NCI-H1092 (cell line): ENCODE measurements at places on chromosomes 5 and 9.
A peak's percentile ranks its signal among the peaks of the same experiment; 100 is the strongest.

GRCh38 chr9:108885643-108886348 lies 23.7 kb downstream of the ACTL7A start:
- peak; percentile 56 for DNase-seq

- peak; percentile 47 for DNase-seq
Measured at GRCh38 chr9:38641985-38642864, 21.8 kb upstream of the ANKRD18A start.

- DNase-seq: no peak
Measured at GRCh38 chr5:43231977-43232376, 40.0 kb downstream of the NIM1K start.

- no peak for DNase-seq
Measured at GRCh38 chr5:132836852-132837251, 6.4 kb upstream of the SHROOM1 start.

DNA sequence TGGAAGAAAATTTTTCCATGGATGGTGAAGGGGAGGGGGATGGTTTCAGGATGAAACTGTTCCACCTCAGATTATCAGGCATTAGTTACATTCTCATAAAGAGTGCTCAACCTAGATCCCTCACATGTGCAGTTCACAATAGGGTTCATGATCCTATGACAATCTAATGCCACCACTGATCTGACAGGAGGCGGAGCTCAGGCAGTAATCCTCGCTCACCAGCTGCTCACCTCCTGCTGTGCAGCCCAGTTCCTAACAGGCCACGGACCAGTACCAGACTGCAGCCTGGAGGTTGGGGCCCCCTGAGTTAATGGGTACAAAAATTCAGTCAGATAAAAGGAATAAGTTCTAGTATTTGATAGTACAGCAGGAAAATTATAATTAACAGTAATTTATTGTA lies 337.2 kb downstream of the NPR3 start:
- no peak for DNase-seq

GRCh38 chr5:87136096-87136495 lies 131.6 kb upstream of the RASA1 start:
- no peak for DNase-seq

DNA sequence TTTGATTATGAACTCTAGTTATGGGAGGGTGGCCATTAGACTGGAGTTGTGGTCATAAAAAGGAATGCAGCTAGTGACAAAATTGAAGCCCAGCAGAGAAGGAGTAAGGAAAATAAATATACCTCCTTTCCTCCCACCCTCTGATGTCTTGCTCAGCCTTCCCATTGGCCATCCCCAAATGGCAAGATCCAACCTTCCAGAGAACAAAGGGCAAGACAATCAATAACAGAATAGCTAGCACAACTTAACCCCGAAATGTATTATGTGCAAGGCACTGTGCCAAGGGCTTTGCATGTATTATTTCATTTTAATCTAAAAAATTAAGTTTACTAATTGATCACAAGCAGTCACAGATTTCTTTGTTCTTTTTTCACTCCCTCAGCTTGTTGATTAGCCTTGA lies 3.6 kb downstream of the ITGA1 start:
- no peak for DNase-seq

DNA sequence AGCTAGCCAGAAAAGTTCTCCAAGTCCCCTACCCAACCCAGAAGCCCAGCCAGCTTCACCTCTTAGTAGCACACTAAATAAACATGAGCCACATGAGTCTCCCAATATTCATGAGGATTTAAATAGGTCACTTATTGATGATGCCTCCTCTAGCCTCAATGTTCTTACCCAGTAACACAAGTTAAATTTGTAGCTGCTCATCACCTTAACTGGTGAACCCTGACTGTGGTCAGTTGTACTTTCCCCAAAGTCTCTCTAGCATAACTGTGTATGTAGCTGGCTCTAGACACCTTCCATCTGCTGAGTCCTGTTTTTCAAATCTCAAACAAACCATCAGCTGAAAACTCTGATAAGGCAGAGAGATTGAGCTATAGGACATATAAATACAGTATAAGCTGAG lies 100.3 kb upstream of the ELAVL2 start:
- DNase-seq: no peak

DNA sequence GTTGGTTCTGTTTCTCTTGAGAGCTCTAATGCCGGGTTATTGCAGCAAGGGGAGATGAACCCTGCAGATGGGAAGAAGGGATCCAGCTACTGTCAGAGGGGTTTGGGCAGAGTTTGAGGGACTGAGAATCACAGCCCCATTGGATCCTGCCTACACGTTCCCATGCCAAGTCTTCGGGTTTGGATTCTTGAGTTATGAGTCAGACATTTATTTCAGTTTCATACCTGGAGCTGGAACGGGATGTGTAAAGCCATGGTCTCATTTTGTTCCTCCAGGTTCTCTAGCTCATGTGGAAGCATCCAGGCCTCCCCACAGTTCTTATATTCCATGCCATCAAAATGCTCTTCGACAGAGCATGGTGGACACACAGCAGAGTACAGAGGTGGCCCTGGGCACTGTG lies 275.4 kb upstream of the IRX4 start:
- no peak for DNase-seq

GRCh38 chr9:86079421-86079831 lies 19.9 kb downstream of the GOLM1 start:
- DNase-seq: no peak

- DNase-seq: no peak
Measured at GRCh38 chr5:115196161-115196560, 26.5 kb upstream of the TRIM36 start.

- DNase-seq: no peak
Measured at GRCh38 chr5:178287091-178287790, 54.6 kb upstream of the PHYKPL start.

DNA sequence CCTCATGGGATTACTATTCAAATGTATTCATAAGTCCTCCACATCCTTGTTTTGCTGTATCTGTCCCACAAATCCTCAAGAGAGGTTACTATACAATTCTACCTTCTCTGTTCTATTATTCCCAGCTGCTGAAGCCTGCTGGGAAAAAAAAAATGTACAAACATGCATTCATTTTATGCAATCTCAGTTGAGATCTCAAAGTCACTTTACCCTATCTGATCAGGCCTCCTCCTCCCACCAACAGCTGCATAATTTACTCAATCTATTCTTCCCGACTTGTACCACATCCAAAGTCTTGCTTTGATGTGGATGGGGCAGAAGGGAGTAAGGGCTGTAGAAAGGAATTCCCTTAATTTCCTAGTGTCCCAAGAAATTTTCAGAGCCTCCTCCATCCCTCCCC lies 28.6 kb downstream of the PSIP1 start:
- no peak for DNase-seq

DNA sequence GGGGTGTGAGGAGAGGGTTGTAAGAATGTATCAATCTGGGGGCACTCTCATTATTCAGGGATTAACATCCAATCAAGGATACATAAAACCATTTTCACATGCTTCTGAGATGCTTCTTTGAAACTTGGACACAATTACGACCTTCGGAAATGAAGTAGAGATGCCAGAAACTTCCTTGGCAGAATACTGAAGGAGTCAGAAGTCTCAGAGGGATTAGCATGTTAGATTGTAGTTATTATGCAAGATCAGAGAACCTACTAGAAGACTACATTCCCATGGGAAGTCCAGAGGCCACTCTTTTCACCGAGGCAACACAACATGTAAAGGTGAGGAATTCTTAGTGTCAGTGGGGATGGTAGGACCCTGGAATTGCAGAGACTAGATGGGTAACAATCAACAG lies 5.1 kb upstream of the SLC22A4 start:
- no peak for DNase-seq

DNA sequence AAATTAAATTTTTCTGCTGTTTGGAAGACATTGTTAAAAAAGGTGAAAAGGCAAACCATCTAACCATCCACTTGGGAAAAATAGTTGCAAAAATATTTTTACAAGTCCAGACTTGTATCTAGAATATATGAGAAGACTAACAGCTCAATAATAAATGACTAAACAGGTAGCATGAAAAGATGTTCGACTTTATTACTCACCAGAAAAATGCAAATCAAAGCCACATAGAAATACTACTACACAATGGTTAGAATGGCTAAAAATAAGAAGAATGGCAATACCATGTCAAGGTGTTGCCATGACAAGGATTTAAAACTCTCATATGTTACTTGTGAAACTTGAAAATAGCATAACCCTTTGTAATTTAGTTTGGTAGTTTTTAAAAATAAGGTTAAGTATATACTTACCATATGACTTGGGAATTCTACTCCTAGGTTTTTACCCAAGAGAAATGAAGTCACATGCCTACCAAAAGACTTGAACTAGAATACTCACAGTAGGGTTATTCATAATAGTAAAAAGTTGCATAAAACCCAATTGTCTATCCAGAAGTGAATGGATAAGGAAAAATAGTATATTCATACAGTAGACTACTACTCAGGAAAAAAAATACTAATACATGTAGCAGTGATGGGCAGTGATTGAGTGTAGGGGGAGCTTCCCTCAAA lies 93.8 kb downstream of the VPS13A start:
- no peak for DNase-seq

- DNase-seq: no peak
Measured at GRCh38 chr5:7805379-7805778, 45.6 kb downstream of the CFAP90 start.

DNA sequence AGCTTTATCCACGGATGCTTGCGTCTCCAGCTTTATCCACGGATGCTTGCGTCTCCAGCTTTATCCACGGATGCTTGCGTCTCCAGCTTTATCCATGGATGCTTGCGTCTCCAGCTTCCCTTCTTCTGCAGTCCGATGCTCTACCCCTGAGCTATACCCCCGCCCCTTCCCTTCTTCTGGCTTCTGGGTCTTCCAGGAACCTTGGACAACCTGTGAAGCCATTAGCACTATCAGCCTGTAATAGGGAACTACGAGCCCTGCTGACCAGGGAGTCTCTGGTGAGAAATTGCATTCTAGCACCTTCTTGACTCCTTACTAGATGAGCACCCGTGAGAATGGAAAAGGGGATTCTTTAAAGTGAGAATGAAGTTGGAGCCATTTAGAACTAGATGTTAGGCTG lies 39.1 kb upstream of the SH3PXD2B start:
- DNase-seq: no peak

DNA sequence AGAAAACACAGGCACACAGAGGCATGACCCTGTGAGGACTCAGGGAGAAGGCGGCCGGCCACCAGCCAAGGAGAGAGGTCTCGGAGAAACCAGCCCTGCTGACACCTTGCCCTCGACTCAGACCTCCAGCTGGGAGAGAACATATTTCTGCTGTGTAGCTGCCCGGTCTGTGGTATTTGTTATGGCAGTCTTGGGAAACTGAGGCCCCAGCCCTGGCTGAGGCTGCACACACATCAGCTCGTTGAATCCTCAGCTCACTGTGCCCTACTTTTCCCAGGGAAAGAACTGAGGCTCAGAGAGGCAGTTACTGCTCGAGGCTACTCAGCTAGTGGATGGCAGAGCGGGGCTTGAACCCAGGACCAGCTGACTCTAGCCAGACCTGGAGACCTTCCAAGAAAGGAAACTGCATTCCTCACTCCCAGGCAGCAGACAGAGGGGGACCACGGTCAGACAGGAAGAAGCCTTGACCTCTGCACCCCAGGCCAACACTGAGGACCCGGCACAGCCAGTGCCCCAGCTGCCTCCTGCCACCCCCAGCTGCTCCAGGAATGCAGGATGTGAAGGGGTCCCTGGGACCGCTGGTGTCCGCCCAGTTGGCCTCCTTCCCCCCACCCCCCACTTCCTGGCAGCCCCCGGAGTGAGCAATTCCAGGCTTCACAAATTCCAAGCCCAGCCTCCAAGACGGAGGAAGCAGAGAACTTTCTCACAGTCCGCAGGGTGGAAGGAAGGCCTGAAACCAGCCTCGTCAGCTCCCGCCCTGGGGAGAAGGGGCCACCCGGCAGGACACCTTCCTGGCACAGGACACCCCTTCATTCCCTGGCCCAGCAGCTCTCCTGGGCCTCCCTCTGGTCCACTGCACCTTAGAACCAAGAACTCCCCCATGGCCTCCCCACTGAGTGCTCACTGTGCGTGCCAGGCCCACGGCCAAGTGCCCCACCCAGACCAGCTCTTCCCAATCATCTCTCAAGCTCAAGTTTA lies 69.9 kb downstream of the LRSAM1 start:
- DNase-seq: no peak

DNA sequence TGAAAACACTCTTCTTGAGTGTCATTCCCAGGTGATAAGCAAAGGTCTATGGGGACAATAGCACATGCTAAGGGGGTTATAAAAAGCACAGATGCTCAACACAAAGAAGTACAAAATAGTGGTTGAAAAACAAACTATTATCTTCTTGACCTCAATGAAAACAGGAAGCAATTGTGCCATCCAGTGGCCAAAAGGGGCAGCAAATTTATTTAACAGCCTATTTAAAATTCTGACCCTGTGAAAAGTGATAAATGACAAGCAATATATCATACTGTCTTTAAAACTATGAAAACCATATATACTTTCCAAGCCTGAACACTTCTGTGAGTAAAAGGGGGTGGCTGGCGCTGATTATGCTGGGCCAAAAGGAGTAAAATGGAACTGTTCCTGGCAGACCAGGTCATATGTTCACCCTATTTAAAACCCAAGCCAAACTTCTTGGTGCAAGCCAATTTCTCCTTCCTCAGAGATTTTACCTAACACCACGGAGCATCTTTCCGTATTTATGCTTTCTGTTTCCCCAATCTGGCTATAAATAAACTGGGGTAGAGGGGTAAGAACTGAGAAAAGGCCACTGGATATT lies 29.7 kb downstream of the TEX10 start:
- DNase-seq: peak; percentile 21

DNA sequence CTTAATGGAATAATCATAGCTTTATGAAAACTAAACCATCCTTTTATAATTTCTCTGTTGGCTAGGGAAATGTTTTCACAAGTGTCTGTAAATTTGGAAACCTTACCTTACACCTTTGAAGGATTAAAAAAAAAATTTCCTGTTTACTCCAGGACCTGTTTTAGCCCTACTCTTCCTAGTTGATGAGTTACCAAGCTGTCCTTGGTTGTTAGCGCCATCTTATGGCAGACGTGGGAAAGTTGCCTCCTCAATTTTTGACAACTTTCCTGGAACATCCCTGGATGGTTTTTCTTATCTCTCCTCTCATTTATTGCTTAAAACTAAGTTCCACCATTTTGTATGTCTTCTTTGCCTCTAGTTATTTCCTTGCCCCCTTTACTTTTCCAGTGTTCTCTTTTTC lies 25.7 kb downstream of the ZSWIM6 start:
- no peak for DNase-seq

- no peak for DNase-seq
Measured at GRCh38 chr5:115413651-115414050, 117.2 kb upstream of the CCDC112 start.

DNA sequence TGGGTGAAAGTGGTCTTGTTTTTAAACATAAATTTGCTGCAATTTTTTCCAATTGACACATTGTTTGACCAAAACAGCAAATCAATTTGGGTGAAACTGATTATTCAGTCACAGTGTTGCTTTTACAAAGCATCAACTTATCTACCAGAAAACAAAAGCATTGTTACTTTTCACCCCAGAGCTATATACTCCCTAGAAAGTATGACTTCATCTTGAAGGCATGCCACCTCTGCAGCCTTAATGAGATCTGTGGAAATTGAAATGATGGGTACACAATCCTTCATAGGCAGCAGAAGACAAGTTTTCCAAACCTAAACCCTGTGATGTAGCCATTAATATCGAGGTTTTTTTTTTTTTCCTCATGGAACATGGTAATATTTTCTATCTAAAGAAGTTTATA lies 615.9 kb downstream of the CHSY3 start:
- DNase-seq: no peak
